Osteoblast (primary cell): ENCODE measurements at places on chromosomes 12 and 14. TPM values are rescaled to one million over a fixed set of nuclear protein-coding genes. Genes with fewer than 3 reads are reported as not detected.
A peak's percentile ranks its signal among the peaks of the same experiment; 100 is the strongest.

TAS2R42 gene
- not detected in 2 replicates for total RNA-seq

KLRF1 gene
- not detected in 2 replicates for total RNA-seq

PLEKHD1 gene
- under 0.01 TPM in 2 replicates for total RNA-seq

PRPH gene
- under 0.01 TPM in 1 of 2 replicates, not detected in the other for total RNA-seq

CPNE6 gene
- not detected in 2 replicates for total RNA-seq

DNA sequence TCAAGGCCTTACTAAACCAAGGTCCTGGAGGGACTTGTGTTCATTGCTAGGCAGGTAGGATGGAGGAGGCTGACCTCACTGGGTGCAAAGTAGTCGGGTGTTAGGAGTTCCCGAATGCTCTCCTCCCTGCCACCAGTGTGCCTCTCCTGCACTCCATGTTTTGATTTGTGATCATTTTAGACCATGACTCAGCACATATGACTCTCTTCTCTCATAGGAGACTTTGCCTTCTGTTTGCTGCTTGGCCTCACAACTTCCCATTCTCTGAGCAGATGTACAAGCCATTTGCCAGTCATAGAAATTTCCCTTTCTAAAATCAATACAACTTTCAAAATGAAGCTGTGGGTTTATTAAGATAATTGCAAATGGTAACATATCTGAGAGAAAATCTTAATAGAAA is 46.6 kb upstream of the LRIG3 start:
- peaks cover 6% of the 10 kb centered on the region for H3K4me1 ChIP-seq
- H3K27ac ChIP-seq = no peak overlapping the region
- H3K27me3 ChIP-seq = no peaks in the 10 kb centered on the region
- peak; percentile 41 for DNase-seq
- no peak overlapping the region for H3K4me3 ChIP-seq
- no peaks in the 10 kb centered on the region for H3K36me3 ChIP-seq

DNA sequence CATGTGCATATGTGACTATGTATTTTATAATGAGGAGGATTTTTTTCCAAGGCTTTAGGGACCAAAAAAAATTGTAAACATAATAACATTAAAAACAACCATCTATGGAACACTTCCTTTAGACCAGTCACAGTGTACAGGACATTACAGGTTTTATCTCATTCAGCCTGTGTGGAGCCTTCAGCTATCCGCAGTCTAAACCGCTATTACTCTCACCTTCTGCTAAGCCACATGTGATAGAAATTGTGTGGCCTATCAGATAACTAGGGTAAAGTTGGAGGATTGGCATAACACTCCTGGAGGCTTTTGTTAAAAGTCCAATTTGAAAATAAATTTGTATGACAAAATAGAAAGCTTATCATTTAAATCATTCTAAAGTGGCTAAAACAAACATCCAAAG is 281.2 kb upstream of the TMTC1 start:
- H3K27me3 ChIP-seq = no peaks in the 10 kb centered on the region
- H3K4me1 ChIP-seq = no peaks in the 10 kb centered on the region
- H3K4me3 ChIP-seq = peak overlapping the region; percentile 38
- DNase-seq = no peak
- no peaks in the 10 kb centered on the region for H3K36me3 ChIP-seq

- no peaks in the 10 kb centered on the region for H3K4me1 ChIP-seq
- DNase-seq = peak; percentile 92
- no peak overlapping the region for H3K27ac ChIP-seq
- H3K4me3 ChIP-seq = no peak overlapping the region
- peaks cover 17% of the 10 kb centered on the region for H3K27me3 ChIP-seq
- H3K36me3 ChIP-seq = no peaks in the 10 kb centered on the region
Measured at GRCh38 chr12:132286912-132287311, 42.5 kb downstream of the GALNT9 start.

DNA sequence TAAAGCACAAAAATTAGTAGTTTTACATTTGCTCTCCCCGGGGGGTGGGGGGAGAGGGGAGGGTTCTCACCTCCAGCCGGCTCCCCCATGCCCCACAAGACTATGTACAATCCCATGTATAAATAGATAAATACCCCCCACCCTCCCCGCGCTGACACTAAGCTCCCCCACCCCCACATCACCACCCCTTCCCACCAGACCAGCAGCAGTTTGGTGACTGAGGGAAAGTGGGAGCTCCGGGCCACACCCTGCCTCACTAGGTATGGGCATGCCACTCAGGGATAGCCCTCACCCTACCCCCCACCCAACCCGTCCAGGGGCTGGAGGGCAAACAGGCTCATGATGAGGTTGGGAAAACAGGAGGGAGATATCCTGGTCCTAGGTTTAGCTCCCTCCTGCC is 1.9 kb upstream of the PRKAG1 start:
- no peaks in the 10 kb centered on the region for H3K27me3 ChIP-seq
- no peak overlapping the region for H3K27ac ChIP-seq
- no peak for DNase-seq
- no peak overlapping the region for H3K4me3 ChIP-seq
- peaks cover 18% of the 10 kb centered on the region for H3K4me1 ChIP-seq
- H3K36me3 ChIP-seq = peaks cover 43% of the 10 kb centered on the region

DNA sequence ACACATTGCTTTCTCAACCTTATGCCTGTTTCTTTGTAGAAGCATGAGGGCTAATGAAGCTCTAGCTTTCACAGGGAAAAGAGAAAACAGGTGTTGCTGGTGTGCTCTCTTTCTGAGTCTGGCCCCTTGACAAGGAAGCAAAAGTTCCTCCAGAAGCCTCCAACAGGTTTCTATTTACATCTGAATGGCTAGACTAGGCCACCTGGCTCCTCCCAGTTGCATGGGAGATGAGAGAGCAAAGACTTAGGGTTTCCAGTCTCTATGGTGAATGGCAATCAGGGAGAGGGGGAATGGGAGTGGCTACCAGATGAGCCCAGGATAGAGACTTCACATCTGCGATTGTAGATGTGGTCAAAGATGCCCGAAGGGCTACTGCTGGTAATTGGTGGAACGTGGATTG is 138.1 kb upstream of the PLXNC1 start:
- no peak overlapping the region for H3K27ac ChIP-seq
- DNase-seq = no peak
- H3K4me1 ChIP-seq = no peaks in the 10 kb centered on the region
- H3K36me3 ChIP-seq = no peaks in the 10 kb centered on the region
- no peaks in the 10 kb centered on the region for H3K27me3 ChIP-seq
- H3K4me3 ChIP-seq = no peak overlapping the region

- DNase-seq = no peak
- no peak overlapping the region for H3K27ac ChIP-seq
- H3K4me1 ChIP-seq = peaks cover 26% of the 10 kb centered on the region
- H3K36me3 ChIP-seq = peaks cover 13% of the 10 kb centered on the region
- peaks cover 9% of the 10 kb centered on the region for H3K27me3 ChIP-seq
- H3K4me3 ChIP-seq = no peak overlapping the region
Measured at GRCh38 chr14:101075025-101075800, 171.7 kb upstream of the RTL1 start.

DNA sequence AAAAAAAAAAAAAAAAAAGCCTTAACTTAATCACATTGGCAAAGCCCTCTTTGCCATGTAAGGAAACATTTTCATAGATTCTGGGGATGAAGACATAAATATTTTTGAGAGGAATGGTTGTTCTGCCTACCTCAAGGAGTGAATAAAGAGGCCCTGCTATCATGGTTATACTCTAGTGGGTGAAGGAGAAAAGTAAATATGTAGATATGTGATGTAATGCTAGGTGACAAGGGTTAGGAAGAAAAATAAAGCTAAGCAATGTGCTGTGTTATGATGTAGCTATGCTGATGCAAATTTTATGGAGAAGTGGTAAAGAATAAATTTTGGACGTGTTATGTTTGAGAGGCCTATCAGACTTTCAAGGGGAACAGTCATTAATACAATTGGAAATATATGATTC is 80.1 kb upstream of the DUSP6 start:
- peaks cover 13% of the 10 kb centered on the region for H3K4me1 ChIP-seq
- no peaks in the 10 kb centered on the region for H3K27me3 ChIP-seq
- no peak overlapping the region for H3K27ac ChIP-seq
- H3K4me3 ChIP-seq = no peak overlapping the region
- no peaks in the 10 kb centered on the region for H3K36me3 ChIP-seq
- DNase-seq = no peak

GRCh38 chr12:38056701-38057689 is 259.6 kb upstream of the ALG10B start:
- H3K4me3 ChIP-seq = no peak overlapping the region
- no peaks in the 10 kb centered on the region for H3K36me3 ChIP-seq
- H3K27me3 ChIP-seq = no peaks in the 10 kb centered on the region

DNA sequence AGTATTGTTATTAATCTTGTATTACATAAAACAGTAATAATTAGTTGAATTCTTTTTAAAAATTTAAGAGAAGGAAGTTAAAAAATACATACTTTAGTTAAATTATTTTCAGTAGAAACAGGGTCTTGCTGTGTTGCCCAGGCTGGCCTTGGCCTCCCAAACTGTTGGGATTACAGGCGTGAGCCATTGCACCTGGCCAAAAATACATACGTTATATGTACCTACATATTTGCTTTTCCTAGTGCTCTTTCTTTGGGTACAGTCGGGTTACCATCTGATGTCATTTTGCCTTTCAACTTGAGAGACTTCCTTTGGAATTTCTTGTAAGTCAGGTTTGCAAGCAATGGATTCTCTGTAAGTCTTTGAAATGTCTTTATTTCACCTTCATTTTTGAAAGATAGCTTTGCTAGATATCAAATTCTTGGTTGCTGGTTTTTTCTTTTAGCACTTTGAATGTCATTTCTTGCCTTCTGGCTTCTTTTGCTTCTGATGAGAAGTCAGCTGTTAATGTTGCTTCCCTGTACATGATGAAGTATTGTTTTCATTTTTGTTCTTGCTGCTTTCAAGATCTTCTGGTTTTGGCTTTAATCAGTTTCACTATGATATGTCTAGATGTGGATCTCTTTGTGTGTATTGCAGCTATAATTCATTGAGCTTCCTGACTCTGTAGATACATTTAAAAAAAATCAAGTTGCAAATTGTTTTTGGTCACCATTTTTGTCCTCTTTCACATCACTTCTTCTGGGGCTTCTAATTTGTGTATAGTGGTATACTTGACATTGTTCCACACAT is 84.4 kb downstream of the SPATS2 start:
- DNase-seq = peak; percentile 65
- H3K36me3 ChIP-seq = no peaks in the 10 kb centered on the region
- no peaks in the 10 kb centered on the region for H3K4me1 ChIP-seq
- no peak overlapping the region for H3K4me3 ChIP-seq
- no peaks in the 10 kb centered on the region for H3K27me3 ChIP-seq
- no peak overlapping the region for H3K27ac ChIP-seq

GRCh38 chr12:120791669-120792176 is 66.1 kb downstream of the ACADS start:
- no peak overlapping the region for H3K27ac ChIP-seq
- no peaks in the 10 kb centered on the region for H3K36me3 ChIP-seq
- no peaks in the 10 kb centered on the region for H3K27me3 ChIP-seq
- no peaks in the 10 kb centered on the region for H3K4me1 ChIP-seq
- H3K4me3 ChIP-seq = no peak overlapping the region

DNA sequence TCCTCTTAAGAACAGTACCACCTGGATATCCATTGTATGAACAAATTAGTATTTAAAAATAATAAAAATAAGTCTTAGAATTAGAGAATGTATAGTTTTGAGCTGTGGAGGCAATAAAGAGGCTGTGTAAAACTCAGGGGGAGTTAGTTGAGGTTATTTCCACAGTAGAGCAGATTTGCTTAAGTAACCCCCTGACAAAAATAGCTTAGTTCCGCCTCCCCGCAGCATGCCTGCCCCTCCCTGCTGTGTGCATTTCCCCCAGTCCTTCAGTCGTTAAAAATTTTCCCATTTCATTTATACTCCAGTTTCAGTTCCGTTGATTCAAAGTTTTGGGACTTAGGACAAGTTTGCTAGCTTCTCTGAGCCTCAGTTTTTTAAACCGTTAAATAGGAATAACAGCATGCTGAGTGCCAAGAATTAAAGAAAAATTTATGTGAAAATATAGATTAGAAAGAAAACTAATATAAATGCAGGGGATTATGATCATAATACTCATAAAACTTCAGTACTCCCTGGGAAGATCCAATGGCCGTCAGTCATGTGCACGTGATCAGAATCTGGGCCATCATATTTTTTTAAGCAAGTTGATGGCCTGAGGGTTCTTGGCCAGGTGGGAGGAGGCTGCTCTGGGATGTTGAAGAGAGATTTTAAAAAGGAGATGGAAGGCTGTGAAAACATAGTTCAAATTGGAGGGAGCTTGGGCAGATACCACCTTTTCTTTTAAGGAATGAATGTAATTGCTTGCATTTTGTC is 14.5 kb upstream of the SLC38A2 start:
- peak overlapping the region; percentile 27 for H3K4me3 ChIP-seq
- peaks cover 86% of the 10 kb centered on the region for H3K4me1 ChIP-seq
- DNase-seq = no peak
- peak overlapping the region; percentile 98 for H3K27ac ChIP-seq
- H3K27me3 ChIP-seq = no peaks in the 10 kb centered on the region

- H3K4me3 ChIP-seq = peak overlapping the region; percentile 48
- peak overlapping the region; percentile 98 for H3K27ac ChIP-seq
- H3K4me1 ChIP-seq = peaks cover 39% of the 10 kb centered on the region
- H3K27me3 ChIP-seq = no peaks in the 10 kb centered on the region
- peak; percentile 95 for DNase-seq
- peaks cover 5% of the 10 kb centered on the region for H3K36me3 ChIP-seq
Measured at GRCh38 chr12:122062832-122063693, 15.5 kb upstream of the MLXIP start.

DNA sequence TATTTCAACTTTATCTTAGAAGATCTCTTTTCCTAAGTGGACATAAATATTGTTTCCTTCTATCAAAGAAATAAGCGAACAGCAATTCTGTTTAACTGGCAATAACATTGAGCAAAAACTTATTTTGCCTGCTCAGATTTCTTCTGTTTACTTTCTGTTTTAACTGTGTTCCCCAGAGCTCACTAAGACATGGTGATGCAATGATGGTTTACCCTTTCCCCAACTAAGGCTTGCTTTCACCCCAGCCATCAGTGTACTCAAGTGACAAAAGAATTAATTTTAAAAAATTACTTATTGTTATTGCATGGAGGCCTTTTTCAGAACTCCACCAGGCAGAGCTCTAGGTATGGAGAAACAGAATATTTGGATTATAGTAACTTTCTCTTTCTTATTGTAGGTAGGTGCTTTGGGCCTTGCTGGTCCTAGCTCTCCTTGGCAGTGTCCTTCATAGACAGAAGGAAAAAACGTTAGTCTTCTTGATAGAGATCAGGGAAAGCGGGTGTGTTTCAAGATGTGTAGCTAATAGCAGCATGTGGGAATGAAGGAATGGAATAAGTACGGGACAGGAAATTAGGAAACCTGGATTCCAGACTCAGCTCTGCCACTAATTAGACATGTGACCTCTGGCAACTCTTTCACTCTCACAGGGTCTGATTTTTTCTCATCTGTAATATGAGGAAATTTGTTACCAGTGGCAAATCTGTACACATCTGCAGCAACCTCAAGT is 14.6 kb upstream of the DDHD1 start:
- H3K27me3 ChIP-seq = no peaks in the 10 kb centered on the region
- peaks cover 6% of the 10 kb centered on the region for H3K4me1 ChIP-seq
- no peak overlapping the region for H3K4me3 ChIP-seq
- no peaks in the 10 kb centered on the region for H3K36me3 ChIP-seq
- H3K27ac ChIP-seq = no peak overlapping the region
